Thoracic aorta (tissue), 2 donors: ENCODE measurements at places on chromosomes 13 and 19. TPM values are rescaled to one million over a fixed set of nuclear protein-coding genes. Genes with fewer than 3 reads are reported as not detected.

The ZNF737 gene
- total RNA-seq: 17.6 TPM

The FGF21 gene
- not detected for total RNA-seq

DNA sequence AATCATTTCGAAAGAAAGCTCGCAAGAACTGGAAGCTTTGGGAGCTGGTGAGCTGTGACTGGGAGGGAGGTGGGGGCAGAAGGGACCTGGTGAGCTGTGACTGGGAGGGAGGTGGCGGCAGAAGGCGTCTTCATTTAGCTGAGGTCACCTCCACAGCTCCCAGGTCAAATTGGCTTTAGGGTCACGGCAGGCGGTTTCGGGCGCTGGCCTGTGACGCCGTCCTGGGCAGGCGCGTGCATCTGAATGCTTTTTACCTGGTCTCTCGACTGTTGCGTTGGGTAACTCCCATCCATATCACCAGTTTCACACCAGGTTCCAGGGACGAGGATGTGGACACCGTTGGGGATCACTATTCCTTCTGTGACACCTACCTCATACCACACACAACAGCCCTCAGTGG lies 29.2 kb downstream of the C2CD4C start:
- DNase-seq: no peak

GRCh38 chr13:109868578-109869311 lies 82.4 kb upstream of the IRS2 start:
- no peak for DNase-seq

- no peak for DNase-seq
Observed at GRCh38 chr19:35346193-35347052, 1.3 kb upstream of the FFAR1 start.

- DNase-seq: no peak
Observed at GRCh38 chr13:83890358-83890757, 8.1 kb upstream of the SLITRK1 start.

- no peak for DNase-seq
Observed at GRCh38 chr13:93172109-93172508, 54.5 kb upstream of the GPC6 start.

- DNase-seq: no peak
Observed at GRCh38 chr19:11452620-11453310, 17.3 kb downstream of the PRKCSH start.

- no peak for DNase-seq
Observed at GRCh38 chr13:25291691-25292090, 4.4 kb upstream of the MTMR6 start.
